ENCODE measurements at places on chromosomes 3 and 15.
A peak's percentile ranks its signal among the peaks of the same experiment; 100 is the strongest.

DNA sequence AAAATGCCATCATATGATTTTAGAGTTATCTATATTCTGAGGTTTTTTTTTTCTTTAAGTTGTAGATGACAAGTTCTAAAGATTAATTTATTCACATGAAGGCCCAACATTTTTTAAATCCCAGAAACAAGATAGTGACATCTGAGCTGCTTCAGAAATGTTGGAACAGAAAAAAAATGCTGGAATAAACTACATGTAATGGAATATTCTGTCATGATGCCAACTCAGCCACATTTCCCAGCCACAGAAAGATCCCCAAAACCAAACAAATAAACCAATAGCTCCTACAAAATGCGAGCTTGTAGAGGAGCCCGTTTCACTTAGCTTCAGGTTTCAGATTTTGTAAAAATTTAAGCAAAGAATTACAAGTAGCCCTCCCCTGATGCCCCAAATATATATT is 111.0 kb upstream of the MYO5C start:
- H3K27me3 ChIP-seq: no peaks in the 10 kb centered on the region
- no peak overlapping the region for H3K4me3 ChIP-seq
- no peak overlapping the region for H3K27ac ChIP-seq
- H3K4me1 ChIP-seq: no peaks in the 10 kb centered on the region

DNA sequence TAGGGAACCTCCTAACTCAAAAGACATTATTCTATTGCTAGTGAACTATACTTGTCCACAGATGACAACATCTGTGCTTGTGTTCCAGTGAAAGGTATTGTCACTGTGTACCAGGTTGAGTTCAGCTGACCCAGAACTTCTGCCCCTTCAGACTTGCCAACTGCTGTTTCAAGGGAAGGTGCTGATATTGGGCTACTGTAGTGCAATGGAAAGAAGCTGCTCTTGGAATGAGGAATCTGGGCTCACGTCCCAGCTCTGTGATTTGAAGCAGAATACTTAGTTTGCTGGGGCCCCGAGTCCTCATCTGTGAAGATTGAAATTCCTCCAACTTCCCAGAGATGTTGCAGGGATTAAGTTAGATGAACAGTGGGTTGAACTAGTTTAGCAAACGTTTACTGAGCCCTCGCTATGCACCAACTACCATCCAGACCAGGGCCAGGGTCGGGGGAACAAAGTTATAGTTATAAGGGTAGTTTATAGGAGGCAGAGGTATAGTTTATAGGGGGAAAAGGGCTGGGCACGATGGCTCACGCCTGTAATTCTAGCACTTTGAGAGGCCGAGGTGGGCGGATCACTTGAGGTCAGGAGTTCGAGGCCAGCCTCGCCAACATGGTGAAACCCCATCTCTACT is 15.9 kb upstream of the UMPS start:
- no peak for DNase-seq
- no peak overlapping the region for H3K4me3 ChIP-seq
- H3K4me1 ChIP-seq: no peaks in the 10 kb centered on the region
- peaks cover 9% of the 10 kb centered on the region for H3K27me3 ChIP-seq

- H3K27me3 ChIP-seq: no peaks in the 10 kb centered on the region
- no peak overlapping the region for H3K4me3 ChIP-seq
- H3K27ac ChIP-seq: no peak overlapping the region
These were observed 53.0 kb downstream of the CHSY1 start for GRCh38 chr15:101198800-101199199.

GRCh38 chr15:25092661-25093060 is 137.9 kb downstream of the SNRPN start:
- no peaks in the 10 kb centered on the region for H3K4me1 ChIP-seq
- DNase-seq: no peak
- H3K27me3 ChIP-seq: no peaks in the 10 kb centered on the region
- no peak overlapping the region for H3K27ac ChIP-seq

DNA sequence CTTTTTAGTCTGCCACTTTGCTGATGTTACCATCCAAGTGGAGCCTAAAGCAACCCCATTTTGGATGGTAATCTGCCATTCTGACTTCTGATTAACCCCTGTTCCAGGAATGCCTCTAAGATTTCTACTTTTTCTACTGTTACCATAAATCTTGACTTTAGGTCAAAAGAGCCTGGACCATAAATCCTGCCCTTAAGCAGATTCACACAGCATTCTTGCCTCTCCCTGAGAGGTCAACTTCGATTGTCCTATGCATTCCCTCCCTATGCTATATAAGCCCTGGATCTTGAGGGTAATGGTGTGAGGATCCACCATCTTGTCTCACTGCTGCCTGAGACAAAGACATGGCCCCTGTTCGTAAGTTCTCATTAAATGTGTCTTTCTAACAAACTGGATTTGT is 177.3 kb downstream of the GABRB3 start:
- DNase-seq: no peak
- H3K27ac ChIP-seq: no peak overlapping the region
- no peak overlapping the region for H3K4me3 ChIP-seq
- H3K4me1 ChIP-seq: no peaks in the 10 kb centered on the region
- no peaks in the 10 kb centered on the region for H3K36me3 ChIP-seq

DNA sequence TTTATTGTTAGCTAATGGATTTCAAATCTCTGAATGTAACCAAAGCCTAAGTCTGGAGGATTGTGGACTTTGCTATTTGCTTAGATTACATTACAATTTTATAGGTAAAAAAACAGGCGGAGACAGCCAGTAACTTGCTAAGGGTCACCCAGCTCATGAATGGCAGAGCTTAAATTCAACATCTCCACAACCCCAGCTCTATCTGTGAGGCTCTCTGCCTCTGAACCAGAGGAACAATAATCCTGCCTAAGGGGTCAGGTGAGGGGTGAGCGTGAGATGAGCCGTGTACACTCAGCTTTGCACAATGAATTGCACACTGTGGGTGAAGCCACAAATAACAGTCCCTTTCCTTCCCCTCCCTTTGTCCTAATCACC is 69.8 kb upstream of the SPATA12 start:
- H3K4me1 ChIP-seq: no peaks in the 10 kb centered on the region
- H3K4me3 ChIP-seq: no peak overlapping the region
- no peak for DNase-seq
- peaks cover 13% of the 10 kb centered on the region for H3K27me3 ChIP-seq

DNA sequence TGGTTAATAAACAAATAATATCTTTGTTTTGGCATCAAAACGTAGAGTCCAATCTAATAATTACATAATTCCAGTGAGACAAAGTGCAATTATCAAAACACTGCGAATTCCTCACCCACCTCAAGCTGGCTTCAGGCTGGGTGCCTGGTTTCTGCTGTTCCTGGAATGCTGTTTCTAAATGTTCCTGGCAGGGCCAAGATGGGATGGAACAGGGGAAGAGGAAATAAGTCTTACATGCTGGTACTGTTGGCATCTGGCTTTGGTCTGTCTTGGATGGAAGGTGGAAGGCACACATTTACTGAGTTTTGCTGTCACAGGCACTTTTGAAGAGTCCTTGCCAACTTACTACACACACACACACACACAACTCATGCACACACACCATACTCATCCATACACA is 101.9 kb upstream of the SLCO3A1 start:
- DNase-seq: no peak
- peaks cover 4% of the 10 kb centered on the region for H3K27me3 ChIP-seq
- H3K4me1 ChIP-seq: no peaks in the 10 kb centered on the region
- H3K4me3 ChIP-seq: no peak overlapping the region

GRCh38 chr15:22850055-22850454 is 11.6 kb downstream of the NIPA2 start:
- H3K4me3 ChIP-seq: no peak overlapping the region
- H3K36me3 ChIP-seq: peaks cover 7% of the 10 kb centered on the region
- H3K27ac ChIP-seq: no peak overlapping the region
- H3K4me1 ChIP-seq: peaks cover 3% of the 10 kb centered on the region
- no peak for DNase-seq
- H3K27me3 ChIP-seq: no peaks in the 10 kb centered on the region

DNA sequence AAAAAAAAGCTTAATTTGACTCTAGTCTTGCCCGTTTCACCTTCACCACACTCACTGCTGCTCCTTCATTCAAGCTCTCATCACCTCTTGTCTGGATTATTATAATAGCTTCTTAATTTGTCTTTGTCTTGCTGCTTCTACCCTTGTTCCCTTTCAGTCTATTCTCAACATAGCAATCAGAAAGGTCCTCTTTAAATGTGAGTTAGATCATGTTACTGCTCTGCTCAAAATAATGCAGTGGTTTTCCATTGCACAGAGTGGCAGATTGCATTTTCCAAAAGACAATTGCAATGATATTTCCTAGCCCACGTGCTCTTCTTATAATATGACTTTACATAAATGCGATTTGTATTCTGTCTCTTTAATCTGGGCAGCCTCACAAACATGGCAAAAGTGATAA is 174.6 kb downstream of the ALDH1A2 start:
- no peak overlapping the region for H3K4me3 ChIP-seq
- H3K4me1 ChIP-seq: no peaks in the 10 kb centered on the region
- H3K36me3 ChIP-seq: no peaks in the 10 kb centered on the region
- H3K27ac ChIP-seq: no peak overlapping the region
- no peaks in the 10 kb centered on the region for H3K27me3 ChIP-seq

GRCh38 chr15:92661956-92662355 is 6.4 kb upstream of the FAM174B start:
- H3K4me1 ChIP-seq: no peaks in the 10 kb centered on the region
- no peaks in the 10 kb centered on the region for H3K36me3 ChIP-seq
- H3K27ac ChIP-seq: no peak overlapping the region
- no peak overlapping the region for H3K4me3 ChIP-seq
- H3K27me3 ChIP-seq: no peaks in the 10 kb centered on the region
- DNase-seq: no peak

DNA sequence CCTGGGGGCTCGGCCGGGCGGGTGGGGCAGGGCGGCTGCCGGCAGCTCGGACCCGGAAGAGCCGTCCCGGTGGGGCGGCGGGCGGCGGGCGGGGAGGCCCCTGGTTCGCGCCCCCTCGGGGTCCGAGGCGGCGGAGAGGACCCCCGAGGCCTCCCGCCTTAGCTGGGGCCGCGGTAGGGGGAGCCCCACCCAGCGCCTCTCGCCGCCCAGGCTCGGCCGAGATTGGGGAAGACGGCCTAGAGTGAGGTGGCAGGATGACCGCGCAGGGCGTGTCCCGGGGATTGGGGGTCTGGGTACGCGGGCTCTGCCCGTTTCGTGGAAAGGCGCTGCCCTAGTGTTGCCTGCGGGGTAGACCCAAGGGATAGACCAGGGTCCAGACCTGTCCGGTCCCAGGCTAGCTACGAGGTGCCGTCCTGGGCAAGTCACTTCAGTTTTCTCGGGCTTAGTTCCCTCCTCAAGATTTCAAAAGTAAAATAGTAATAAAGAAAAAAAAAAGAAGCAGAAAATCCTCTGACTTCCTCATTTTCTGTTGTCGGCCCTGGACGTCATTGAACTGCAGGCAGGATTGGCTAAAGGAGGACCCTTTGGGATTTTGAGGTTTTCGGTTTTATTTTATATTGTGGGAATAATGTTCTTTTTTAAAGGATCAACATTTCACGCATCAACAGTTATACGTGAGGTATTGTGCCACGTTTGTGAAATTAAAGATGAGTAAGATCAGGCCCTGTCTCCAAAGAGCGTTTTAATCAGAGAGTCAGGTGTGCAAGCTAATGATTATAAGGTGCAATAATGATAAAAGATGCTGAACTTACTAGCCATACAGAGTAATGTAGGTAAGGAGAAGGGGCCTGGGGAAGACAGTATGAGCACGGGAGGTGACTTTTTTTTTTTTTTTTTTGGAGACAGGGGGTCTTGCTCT is 679 bp downstream of the IQGAP1 start:
- H3K4me3 ChIP-seq: peak overlapping the region; percentile 91
- no peaks in the 10 kb centered on the region for H3K27me3 ChIP-seq
- peaks cover 28% of the 10 kb centered on the region for H3K4me1 ChIP-seq
- peak; percentile 6 for DNase-seq
- H3K36me3 ChIP-seq: peaks cover 4% of the 10 kb centered on the region
- peak overlapping the region; percentile 74 for H3K27ac ChIP-seq

DNA sequence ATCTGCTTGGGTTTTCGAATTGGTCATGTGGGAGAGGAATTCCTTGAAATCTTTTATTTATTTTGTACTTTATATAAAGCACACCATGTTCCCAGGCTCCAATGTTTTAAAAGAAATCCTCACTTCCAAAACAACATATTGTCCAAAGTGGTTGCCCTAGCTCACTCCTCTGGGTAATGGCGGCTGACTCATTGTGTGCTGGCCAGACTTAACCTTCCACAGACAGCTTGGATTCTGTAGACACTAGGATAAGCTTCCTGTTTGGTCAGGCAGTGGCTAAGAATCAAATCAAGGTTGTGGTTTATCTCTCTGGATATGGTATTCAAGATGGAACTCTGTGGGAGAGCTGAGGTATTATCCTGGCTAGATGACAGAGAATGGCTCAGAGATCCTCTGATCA is 55.8 kb upstream of the FAM98B start:
- no peak overlapping the region for H3K4me3 ChIP-seq
- H3K4me1 ChIP-seq: no peaks in the 10 kb centered on the region
- no peaks in the 10 kb centered on the region for H3K36me3 ChIP-seq
- DNase-seq: no peak
- no peak overlapping the region for H3K27ac ChIP-seq
- peaks cover 7% of the 10 kb centered on the region for H3K27me3 ChIP-seq

DNA sequence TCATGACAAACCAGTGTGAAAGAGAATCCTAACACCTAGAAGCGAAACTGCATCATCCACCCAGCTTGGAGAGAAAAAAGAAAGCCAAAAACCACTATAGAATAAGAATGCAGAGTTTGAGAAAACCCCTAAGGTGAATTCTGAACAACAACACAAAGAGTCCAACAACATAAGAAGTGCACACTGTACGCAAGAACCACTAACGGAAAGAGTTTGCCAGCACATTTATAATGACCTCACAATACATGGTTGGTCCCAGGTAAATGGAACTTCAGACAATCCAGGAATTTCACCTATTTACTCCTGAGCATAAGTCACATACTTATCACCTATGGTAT is 128.3 kb upstream of the BHLHE40 start:
- no peak overlapping the region for H3K4me3 ChIP-seq
- H3K36me3 ChIP-seq: no peaks in the 10 kb centered on the region
- H3K27ac ChIP-seq: peak overlapping the region; percentile 94
- no peak for DNase-seq

DNA sequence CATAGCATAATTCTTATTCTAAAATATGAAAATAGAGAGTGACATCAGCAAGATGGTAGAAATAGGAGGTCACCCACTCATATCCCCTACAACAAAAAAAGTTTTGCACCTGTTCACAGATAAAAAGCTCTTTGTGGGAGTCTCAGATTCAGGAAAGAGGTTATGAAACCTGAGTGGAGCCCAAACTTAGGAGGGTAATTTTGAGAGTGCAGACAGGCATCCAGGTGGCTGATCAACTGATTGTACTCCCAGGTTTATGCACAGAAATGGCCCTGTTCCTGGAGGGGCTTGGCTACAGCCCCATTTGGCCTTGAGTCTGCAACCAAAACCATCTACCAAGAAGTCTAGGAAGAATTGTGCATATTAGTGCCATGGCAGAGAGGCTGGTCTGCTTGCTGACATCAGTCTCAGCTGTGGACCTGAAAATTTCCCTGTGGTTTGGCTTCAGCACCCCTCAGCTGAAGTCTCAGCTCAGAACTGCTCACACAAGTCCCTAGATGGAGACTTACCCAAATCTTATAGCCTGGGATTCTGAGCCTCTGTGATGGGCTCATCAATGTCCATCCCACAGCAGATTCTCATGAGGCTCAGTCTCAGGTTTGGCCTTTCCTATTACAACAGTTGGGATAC is 291.6 kb downstream of the IL20RB start:
- H3K4me1 ChIP-seq: no peaks in the 10 kb centered on the region
- no peaks in the 10 kb centered on the region for H3K36me3 ChIP-seq
- DNase-seq: no peak

GRCh38 chr15:62506217-62506805 is 341.2 kb upstream of the C2CD4B start:
- H3K27ac ChIP-seq: no peak overlapping the region
- H3K27me3 ChIP-seq: no peaks in the 10 kb centered on the region
- no peak for DNase-seq
- H3K36me3 ChIP-seq: no peaks in the 10 kb centered on the region
- no peak overlapping the region for H3K4me3 ChIP-seq
